GM13976 (cell line): ENCODE measurements at places on chromosomes 6 and 20.

GRCh38 chr20:19129306-19129705 lies 83.1 kb upstream of the SLC24A3 start:
- no peak for DNase-seq

- DNase-seq = no peak
Observed at GRCh38 chr6:5899216-5900045, 107.3 kb downstream of the NRN1 start.

GRCh38 chr6:168664956-168665355 lies 224.0 kb downstream of the SMOC2 start:
- no peak for DNase-seq

GRCh38 chr20:38321959-38322598 lies 18.1 kb downstream of the BPI start:
- no peak for DNase-seq

DNA sequence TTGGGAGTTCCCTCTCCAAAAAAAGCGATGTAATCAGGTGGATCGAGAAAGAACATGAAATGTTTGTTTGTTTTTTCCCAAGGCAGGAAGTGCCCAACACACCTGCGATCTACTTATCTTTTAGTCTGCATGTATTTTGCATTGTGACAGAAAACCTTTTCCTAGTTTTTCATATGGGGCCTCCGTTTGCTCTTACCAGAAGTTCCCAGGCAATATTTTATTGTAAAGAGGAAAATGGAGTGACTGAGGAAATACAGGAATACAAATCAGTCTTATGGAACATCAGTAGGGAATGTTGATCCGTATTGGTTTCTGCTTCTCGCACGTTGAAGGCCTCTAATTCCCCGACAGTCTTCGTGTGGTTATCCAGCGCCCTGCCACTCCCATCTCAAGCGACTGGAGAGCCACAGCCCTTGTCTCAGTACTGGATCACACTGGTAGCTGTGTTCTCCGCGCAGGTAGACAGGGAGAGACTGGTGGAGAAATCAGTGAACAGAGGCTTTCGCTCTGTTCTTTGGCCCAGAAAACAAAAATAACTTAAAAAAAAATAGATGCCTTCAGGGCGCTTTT lies 107.4 kb downstream of the TRIM27 start:
- DNase-seq = no peak

GRCh38 chr6:47457370-47457769 lies 20.2 kb upstream of the CD2AP start:
- DNase-seq = no peak

DNA sequence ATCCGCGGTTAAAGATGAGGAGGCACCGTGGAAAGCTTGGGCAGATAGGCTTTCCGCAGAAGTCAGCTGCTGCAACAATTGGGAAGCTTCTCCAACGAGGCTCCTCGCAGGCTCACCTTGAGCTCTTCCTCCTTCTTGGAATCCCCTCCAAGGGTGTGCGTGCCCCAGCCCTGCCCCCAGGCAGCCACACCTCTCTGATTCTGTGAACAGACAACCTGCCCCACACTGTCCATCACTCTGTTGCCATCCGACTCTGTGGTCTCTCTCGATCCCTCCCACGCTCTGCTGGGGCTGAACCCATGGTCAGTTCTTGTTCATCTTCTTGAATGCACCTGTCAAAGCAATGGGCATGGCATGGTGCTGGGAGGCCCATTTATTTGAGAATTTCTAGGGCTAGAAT lies 31.5 kb downstream of the PACSIN1 start:
- no peak for DNase-seq

DNA sequence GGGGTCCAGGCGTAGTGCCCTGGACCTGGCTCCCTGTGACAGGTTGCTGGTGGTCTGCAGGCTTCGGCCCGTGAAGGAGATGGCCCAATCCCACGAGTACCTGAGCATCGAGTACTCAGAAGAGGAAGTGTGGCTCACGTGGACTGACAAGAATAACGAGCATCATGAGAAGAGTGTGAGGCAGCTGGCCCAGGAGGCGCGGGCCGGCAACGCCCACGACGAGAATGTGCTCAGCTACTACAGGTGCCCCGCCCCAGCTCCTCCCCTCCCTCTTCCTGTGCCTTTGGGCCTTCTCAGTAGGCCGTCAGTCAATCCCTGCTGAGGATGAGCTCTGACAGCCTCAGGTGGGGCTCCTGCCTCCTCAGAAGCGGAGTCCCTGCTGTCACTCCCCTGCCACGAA lies 42.6 kb downstream of the UQCC2 start:
- DNase-seq = peak; percentile 59

- no peak for DNase-seq
Observed at GRCh38 chr20:21570285-21570992, 56.6 kb upstream of the NKX2-2 start.

DNA sequence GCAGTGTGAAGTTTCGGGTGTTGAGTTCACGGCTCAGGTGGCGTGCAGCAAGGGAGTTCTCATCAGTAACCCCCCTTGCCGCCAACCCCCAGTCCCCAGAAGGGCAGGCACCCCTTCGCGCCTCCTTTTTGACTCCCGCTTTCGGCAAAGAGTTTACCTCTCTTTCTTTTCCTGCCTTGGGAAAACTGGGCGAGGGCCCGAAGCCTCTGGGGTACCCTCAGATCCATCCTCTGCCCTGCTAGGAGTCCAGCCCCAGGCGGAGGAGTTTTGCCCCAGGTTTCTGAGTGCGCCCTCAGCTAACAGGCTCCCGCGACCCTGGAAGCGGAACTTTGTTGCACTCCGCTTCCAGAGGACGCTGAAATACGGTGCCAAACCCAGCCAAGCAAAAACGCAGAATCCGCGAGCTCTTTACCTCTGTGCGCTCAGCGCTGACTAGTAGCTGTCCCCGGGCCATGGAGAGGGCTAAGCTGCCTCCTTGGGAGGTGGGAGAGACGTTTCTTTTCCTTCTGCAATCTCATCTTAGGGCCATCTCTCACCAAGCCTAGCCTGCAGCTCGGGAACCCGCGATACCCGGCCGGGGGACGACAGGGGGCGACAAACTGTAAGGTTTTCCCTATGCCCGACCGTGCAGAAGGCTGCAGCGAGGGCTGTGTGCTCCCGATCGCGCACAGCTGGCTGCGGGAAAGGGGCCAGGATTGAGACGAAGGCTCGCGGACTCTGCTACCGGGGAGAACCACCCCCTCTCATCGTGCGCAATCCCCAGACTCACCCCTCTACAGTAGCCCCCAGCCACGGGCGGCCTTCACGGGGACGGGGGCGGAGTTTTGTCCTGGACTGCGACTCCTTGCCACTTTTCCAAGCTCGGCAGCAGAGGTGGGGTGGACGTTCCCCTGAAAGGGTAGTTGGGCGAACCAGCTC lies 2.7 kb upstream of the PAX1 start:
- DNase-seq = peak; percentile 63

- DNase-seq = peak; percentile 79
Observed at GRCh38 chr6:34036357-34037069, 109.4 kb downstream of the GRM4 start.

DNA sequence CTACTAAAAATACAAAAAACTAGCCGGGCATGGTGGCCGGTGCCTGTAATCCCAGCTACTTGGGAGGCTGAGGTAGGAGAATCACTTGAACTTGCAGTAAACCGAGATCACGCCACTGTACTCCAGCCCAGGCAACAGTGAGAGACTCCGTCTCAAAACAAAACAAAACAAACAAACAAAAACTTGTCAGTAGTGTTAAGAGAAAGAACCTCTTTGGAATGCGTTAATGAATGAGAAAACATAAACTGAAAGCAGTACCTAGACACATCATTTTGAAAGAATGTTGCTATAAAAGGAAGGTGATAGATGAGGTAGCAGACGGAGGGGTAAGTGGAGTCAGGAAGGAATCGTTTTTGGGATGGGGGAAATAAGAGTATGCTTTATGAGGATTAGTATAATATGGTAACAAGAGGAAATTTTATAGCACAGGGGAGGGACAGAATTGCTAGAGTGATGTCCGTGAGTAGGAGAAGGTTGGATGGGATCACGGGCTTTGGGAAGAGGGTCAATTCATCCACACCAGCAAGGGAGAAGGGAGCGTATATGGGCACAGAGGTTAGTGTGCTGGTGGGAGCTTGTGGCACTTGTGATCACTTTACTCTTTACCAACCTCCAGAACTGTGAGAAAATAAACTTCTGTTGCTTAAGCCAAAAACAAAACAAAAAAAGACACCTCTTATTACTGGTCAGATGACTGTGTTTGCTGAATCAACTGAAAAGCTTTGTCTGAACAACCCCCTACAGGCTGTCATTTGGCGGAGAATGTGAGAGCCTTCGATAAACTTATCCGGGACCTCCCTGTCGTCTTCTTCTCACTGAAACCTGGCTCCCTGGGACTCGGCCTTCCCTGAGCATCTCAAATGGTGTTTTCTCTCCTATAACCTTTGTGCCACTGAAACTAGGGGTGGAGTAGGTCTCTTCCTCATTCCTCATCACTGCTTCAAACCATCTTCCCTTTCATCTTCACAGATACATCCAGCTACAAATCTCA lies 48.9 kb upstream of the TFAP2A start:
- no peak for DNase-seq

- no peak for DNase-seq
Observed at GRCh38 chr6:160027076-160027475, 58.2 kb downstream of the IGF2R start.

GRCh38 chr6:33161354-33162331 lies 30.6 kb downstream of the COL11A2 start:
- DNase-seq = peak; percentile 94

- no peak for DNase-seq
Observed at GRCh38 chr6:90110971-90111370, 185.7 kb downstream of the BACH2 start.

DNA sequence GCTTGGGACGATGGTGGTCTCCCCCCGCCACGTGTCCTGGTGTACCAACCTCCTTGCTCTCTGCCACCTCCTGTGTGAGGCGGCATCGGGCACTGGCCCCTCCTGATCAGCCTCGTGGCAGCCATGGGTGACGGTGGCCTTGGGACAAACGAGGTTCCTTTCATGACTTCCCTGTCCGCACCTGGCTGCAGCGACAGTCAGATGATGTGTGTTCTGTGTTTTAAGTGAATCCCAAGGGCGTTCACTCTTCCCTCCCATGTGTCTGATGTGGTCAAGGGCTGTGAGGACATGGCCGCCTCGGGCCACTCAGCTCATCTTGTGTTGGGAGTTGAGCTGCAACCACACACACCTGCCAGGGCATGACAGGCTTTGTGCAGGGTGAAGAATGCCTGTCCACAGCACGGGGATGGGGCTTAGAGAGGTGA lies 30.4 kb upstream of the PCMTD2 start:
- no peak for DNase-seq

- DNase-seq = no peak
Observed at GRCh38 chr6:137808191-137808590, 58.9 kb upstream of the TNFAIP3 start.

DNA sequence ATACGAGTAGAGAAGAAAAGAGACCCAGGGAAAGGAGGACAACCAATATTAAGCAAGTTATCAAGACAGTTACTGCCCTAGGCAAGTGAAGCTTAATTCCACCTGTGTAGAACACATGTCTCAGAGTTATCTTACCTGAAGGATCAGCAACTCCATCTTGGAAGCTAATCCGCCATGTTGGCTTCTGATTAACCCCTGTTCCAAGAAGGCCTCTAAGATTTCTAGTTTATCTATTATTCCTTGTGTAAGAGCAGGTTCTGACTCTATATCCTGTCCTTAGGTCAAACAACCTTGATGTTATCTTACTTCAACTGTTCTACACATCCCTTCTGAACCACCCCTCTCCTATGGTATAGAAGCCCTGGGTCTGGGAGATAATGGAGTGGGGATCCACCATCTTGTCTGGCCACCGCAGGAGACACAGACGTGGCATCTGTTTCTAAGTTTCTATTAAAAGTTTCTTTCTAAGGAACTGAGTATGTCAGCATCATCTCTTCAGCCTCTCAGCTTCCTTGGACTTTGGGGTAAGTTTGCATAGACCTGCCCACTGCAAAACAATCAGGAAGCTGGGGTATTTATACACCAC lies 27.7 kb upstream of the PTPN1 start:
- no peak for DNase-seq

DNA sequence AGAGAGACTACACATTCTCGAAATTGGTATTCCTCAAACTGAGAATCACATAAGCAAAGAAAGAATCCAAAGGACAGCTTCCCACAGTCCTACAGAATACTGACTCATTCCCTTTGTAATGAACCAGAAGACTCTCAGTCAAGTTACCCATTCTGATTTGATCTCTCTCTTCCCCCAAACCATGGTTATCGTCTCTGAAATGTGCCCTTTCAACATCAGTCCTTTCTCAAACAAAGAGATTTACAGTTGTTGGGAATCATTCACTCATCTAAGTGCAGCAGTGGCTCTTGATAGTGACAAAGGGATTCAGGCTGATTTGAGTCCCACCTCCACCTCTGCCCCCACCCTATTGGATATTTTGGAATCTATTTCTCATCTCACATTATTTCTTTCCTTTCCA lies 15.0 kb upstream of the RSPO3 start:
- no peak for DNase-seq

- DNase-seq = no peak
Observed at GRCh38 chr6:3878048-3878666, 29.0 kb downstream of the FAM50B start.

DNA sequence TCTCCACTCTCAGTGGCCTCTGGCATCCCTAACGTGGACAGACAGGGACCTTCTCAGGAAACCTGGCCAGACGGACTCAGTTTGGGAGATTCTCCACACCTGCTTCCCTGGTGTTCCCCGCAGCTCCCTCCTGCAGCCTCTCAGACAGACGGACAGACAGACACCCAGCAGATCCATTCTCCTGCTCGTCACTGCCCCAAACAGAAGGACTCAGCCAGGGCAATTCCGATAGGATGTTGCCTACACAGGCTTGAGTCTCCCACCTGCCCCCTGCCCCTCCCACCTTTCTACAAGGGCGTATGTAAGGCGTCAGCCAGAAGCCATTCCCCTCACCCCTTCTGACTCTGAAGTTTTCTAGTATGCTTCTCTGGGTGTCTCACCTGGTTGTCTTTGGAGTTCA lies 428 bp downstream of the CCM2L start:
- DNase-seq = no peak

DNA sequence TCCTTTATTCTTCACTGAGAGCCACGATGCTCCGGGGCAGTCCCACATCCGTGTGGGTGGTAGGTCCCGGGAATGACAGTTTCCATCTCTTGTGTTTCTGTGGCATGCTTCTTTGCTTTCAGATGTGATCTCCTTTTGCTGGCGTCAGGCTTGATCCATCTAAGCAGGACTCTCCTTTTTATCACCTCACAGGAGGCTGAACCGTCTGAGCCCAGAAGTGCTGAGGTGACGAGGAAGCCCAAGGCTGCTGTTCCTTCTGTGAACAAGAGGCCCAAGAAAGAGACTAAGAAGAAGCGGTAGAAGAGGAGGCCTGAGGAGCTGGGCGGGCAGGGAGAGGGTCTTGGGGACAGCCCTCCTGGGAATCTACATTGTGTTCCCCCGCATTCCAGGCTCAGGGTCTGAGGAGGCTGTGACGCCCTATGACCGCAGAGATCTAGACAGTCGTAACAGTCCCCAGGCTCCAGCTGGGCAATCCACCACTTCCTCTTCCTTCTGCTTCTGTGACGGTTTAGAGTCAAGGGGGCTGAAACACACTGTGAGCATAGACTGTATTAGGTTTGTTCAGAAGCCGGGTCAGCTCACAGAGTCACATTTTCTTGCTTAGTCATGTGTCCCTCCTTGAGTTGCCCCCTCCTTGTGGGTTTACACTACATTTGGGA lies 26.8 kb downstream of the MANBAL start:
- DNase-seq = peak; percentile 76

GRCh38 chr6:1625794-1626435 lies 16.2 kb downstream of the FOXC1 start:
- no peak for DNase-seq
